ENCODE measurements at places on chromosomes 12 and 14. TPM values are rescaled to one million over a fixed set of nuclear protein-coding genes. Genes with fewer than 3 reads are reported as not detected.

Gene SLC2A14
- 3.6 TPM for total RNA-seq

- no peaks in the 10 kb centered on the region for H3K36me3 ChIP-seq
- H3K27me3 ChIP-seq = peaks cover 5% of the 10 kb centered on the region
- H3K27ac ChIP-seq = no peak within 1 kb of the TSS
- peak; percentile 80 for DNase-seq
- no peak within 1 kb of the TSS for H3K4me3 ChIP-seq
- peaks cover 24% of the 10 kb centered on the region for H3K4me1 ChIP-seq
Measured at GRCh38 chr12:49336645-49337584, at the start of gene C1QL4. C1QL4 (minus strand) TSS chr12:49337188; CDS start chr12:49336477, 711 bp downstream.

- H3K4me1 ChIP-seq = peaks cover 33% of the 10 kb centered on the region
- no peak overlapping the region for H3K4me3 ChIP-seq
- no peak overlapping the region for H3K27ac ChIP-seq
Measured at GRCh38 chr14:61430066-61430757, 108.8 kb downstream of the PRKCH start.

- no peaks in the 10 kb centered on the region for H3K27me3 ChIP-seq
- peaks cover 43% of the 10 kb centered on the region for H3K4me1 ChIP-seq
- H3K36me3 ChIP-seq = no peaks in the 10 kb centered on the region
Measured at GRCh38 chr14:21048638-21049037, 6.5 kb downstream of the RNASE7 start.

- no peak for DNase-seq
- no peak overlapping the region for H3K4me3 ChIP-seq
- peaks cover 46% of the 10 kb centered on the region for H3K4me1 ChIP-seq
- no peaks in the 10 kb centered on the region for H3K27me3 ChIP-seq
- H3K36me3 ChIP-seq = no peaks in the 10 kb centered on the region
Measured at GRCh38 chr12:116146386-116146785, 131.1 kb downstream of the MED13L start.

Gene BDKRB2
- total RNA-seq = 9.6 TPM

DNA sequence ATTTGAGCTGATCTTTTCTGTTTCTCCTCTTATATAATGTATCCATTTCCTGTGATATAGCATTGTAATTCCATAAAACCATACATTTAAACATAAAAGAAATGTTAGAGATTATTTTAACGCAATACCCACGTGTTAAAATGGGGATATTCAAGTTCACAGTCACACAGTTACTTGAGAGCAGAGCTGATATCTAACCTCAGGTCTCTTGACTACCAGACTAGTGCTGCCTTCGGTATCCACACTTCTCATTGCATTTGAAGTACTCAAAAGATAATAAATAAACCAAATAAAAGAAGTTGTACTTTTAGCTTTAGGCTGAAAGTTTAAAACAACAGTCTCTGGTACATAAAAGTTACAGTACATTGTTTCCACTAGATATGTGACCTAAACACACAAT is 2.9 kb downstream of the CLECL1 start:
- H3K27me3 ChIP-seq = no peaks in the 10 kb centered on the region
- no peaks in the 10 kb centered on the region for H3K4me1 ChIP-seq
- no peak overlapping the region for H3K4me3 ChIP-seq
- DNase-seq = no peak
- no peak overlapping the region for H3K27ac ChIP-seq
- H3K36me3 ChIP-seq = no peaks in the 10 kb centered on the region

GRCh38 chr14:73198253-73198652 is 39.1 kb upstream of the PAPLN start:
- no peaks in the 10 kb centered on the region for H3K4me1 ChIP-seq

DNA sequence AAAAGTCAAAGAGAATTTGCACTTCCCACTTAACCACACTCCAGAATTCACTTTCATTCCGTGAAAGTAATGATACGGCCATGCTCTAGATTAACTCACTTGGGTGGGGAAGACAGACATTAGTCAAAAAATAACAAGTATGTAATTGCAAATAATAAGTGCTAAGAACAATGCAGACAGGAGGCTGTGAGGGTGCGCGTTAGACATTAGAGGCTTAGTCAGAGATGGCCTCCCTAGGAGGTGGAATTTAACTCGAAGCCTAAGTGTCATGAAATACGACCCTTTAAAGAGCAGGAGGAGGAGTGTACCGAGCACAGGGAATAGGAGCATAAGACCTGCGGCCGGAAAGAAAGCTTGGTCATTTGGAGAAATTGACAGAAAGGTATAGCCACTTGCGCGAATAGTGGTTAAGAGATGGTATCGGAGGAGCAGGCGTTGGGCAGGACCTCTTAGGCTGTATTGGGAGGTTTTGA is 628 bp downstream of the SNRPF start:
- H3K27ac ChIP-seq = no peak overlapping the region
- H3K4me1 ChIP-seq = peaks cover 19% of the 10 kb centered on the region
- H3K36me3 ChIP-seq = no peaks in the 10 kb centered on the region
- no peaks in the 10 kb centered on the region for H3K27me3 ChIP-seq
- H3K4me3 ChIP-seq = peak overlapping the region; percentile 72

DNA sequence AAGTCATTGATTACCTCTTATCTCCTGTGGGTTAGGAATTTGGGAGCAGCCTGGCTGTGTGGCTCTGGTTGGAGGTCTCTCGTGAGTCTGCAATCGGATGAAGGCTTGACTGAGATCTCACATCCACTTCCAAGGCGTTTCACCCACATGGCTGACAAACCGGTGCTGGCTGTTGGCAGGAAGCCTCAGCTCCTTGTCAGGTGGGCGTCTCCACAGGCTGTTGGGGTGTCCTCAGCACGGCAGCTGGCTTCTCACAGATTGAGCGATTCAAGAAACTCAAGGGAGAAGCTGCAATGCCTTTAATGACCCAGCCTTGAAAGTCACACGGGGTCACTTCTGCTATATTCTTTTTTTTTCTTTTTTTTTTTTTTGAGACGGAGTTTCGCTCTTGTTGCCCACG is 28.6 kb upstream of the CORO1C start:
- no peak overlapping the region for H3K27ac ChIP-seq
- no peak for DNase-seq
- H3K4me3 ChIP-seq = no peak overlapping the region
- H3K4me1 ChIP-seq = no peaks in the 10 kb centered on the region
- H3K27me3 ChIP-seq = no peaks in the 10 kb centered on the region

DNA sequence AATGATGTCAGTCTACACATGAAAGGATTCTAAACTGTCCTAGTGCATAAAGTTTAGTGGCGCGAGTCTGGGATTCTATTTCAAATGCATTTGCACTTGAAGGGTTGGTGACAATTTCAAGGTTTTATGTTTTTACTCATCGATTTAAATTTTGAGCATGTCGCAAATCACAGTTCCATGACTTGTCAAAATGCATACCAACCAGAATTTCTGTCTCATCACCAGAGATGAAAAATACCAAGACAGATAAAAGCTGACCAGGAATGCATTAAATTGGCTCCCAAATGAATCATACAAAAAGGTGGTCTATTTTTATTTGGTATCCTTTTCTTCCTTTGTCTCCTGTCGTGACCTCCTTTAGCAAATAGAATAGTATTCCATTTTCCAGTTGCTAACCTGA is 25.2 kb downstream of the TMEM30B start:
- peaks cover 5% of the 10 kb centered on the region for H3K4me1 ChIP-seq
- peaks cover 1% of the 10 kb centered on the region for H3K27me3 ChIP-seq
- no peak overlapping the region for H3K4me3 ChIP-seq
- no peak overlapping the region for H3K27ac ChIP-seq
- no peaks in the 10 kb centered on the region for H3K36me3 ChIP-seq
- no peak for DNase-seq

- peaks cover 12% of the 10 kb centered on the region for H3K4me1 ChIP-seq
- DNase-seq = no peak
- H3K4me3 ChIP-seq = no peak overlapping the region
- no peaks in the 10 kb centered on the region for H3K27me3 ChIP-seq
Measured at GRCh38 chr12:56074396-56074795, 5.6 kb upstream of the ERBB3 start.
